ENCODE measurements at places on chromosomes 11 and 22.

DNA sequence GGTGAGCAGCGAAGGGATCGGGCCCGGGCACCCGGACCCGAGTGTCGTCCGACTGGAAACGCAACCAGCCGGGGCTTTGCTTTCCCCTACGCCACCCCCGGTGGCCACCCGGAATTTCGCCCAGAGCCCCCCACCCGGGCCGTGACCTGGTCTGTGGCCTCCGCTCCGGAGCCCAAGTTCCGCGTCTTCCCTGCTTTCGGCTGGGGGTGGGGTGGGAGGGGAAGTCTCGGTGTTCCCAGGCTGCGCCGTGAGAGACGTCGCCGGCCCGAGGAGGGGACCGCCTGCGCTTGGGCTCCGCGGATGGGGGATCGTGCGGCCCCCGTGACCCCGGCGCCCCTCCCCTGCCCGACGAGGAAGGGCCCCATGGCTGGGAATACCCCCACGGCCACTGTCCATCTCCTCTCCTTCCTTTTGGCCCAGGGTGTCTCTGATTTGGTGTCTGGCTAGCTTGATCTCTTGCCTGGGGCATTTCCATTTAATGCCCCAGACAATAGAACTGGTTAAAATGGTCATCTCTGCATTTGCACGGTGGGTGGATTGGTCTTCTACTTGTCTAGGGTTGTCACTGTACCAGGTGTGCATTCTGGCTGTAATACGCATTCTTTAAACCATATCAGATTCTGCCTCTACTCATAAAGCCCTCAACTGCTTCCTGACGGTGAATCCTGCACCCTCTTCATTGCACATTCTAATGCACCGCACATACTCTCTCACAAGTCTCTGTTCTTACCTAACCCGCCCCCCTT, 789 bp downstream of the SIK2 start:
- peak; percentile 21 for DNase-seq

GRCh38 chr11:70473873-70474690, 75.8 kb downstream of the CTTN start:
- DNase-seq: no peak

DNA sequence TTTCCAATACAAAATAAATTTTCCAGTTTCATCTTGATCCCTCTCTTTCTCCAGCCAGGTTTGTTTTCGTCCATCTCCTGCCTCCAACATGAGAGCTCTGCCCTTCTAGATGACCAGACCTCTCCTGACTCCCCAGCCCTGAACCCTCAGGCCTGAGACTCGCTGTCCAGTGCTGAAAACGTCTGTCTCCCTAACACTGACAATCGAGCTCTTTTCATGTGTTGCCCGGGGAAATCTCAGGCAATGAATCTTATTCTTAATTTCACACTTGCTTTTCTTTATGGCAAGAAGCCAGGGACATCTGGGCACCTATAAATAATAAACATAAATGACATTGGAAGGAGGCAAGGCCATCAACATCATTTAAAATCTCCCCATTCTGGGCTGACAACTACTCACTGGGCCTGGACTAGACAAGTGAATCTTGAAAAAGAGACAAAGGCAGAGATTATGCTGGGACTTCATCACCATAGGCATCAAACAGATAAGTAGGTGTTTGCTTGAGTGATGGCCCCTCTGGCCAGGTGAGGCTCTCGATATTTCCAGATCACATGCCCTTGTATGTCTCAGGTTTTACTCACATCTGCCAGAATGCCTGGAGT, 274.5 kb upstream of the B3GAT1 start:
- peak; percentile 3 for DNase-seq

- no peak for DNase-seq
These were observed 35.0 kb upstream of the ATXN10 start for GRCh38 chr22:45636683-45637082.

GRCh38 chr11:46362156-46363030, 15.1 kb downstream of the DGKZ start:
- no peak for DNase-seq

DNA sequence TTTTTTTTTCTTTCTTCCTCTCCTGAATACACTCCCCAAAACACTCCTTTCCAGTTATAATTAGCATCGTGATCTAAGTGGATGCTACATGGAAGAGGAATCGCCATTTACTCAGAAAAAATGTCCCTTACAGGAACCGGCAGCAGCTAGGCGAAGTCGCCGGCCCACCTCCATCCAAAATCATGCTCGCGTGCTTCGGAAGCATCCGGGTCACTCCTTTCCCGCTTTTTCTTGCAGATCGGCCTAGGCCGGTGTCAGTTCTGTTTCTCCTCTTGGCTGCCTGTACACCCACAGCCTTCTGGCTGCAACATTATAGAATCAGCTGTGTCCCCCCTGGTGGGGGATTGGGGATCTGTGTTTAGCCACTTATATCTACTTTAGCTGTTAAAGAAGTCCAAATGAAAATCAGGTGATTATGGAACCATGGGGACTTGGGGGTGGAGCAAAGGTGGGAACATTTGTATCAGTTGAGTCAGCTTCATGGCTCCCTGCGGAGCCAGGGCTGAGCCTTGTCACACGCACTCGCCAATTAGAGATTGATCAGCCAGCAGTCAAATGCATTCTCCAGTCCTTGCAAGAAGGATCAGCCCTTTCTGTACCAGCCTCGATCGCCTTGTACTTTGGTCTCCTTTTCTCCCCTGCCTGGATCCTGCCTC, 36.3 kb downstream of the ASRGL1 start:
- DNase-seq: no peak

GRCh38 chr22:20565079-20565734, 57.8 kb downstream of the MED15 start:
- no peak for DNase-seq

- DNase-seq: no peak
These were observed 798.0 kb downstream of the DLG2 start for GRCh38 chr11:84829162-84829561.

- DNase-seq: no peak
These were observed 21.1 kb upstream of the CAPRIN1 start for GRCh38 chr11:34030382-34030781.

- no peak for DNase-seq
These were observed 101.6 kb upstream of the RTL6 start for GRCh38 chr22:44599500-44600140.

GRCh38 chr11:14642873-14643696, 519 bp upstream of the PDE3B start:
- no peak for DNase-seq

All from foreskin melanocyte (primary cell).